ENCODE measurements at places on chromosomes 1 and 21. TPM values are rescaled to one million over a fixed set of nuclear protein-coding genes. Genes with fewer than 3 reads are reported as not detected.

Gene NSUN4
- total RNA-seq: 14.0 TPM

Gene EVI5
- total RNA-seq: 5.7 TPM

Gene FCN3
- total RNA-seq: not detected

Gene SLC16A4
- 37.3 TPM for total RNA-seq

Gene JAM2
- total RNA-seq: not detected

Gene PLK3
- 20.9 TPM for total RNA-seq

Gene TESK2
- 0.23 TPM for total RNA-seq

Gene MYBPH
- not detected for total RNA-seq

Gene CASQ2
- total RNA-seq: not detected

Gene KMO
- total RNA-seq: 1.0 TPM

Gene PRCC
- total RNA-seq: 75.7 TPM

Gene ACKR1
- not detected for total RNA-seq

Gene CLCA1
- not detected for total RNA-seq

Gene TPTE
- not detected for total RNA-seq

Gene LAMC1
- 108 TPM for total RNA-seq

Gene FCER1G
- not detected for total RNA-seq

Gene BLACAT1
- total RNA-seq: not detected

Gene AHCTF1
- total RNA-seq: 22.6 TPM

Gene LCE1C
- not detected for total RNA-seq

Gene SERTAD4
- total RNA-seq: 0.50 TPM

Gene MPZL1
- total RNA-seq: 118 TPM

Gene MPZ
- total RNA-seq: 0.43 TPM

Gene NPR1
- 1.6 TPM for total RNA-seq

Gene HOOK1
- total RNA-seq: 0.27 TPM

Gene NTMT2
- not detected for total RNA-seq

Gene NOS1AP
- total RNA-seq: 0.57 TPM

Gene SH3D21
- total RNA-seq: 2.5 TPM

Gene OLIG1
- total RNA-seq: not detected

Gene IL12RB2
- total RNA-seq: 0.12 TPM

Gene B3GALT2
- total RNA-seq: not detected

Gene MATN1
- 0.11 TPM for total RNA-seq

Gene CFAP107
- total RNA-seq: not detected

Gene RXRG
- not detected for total RNA-seq

Gene S100A1
- 0.75 TPM for total RNA-seq

Gene LCE4A
- not detected for total RNA-seq

Gene CNKSR1
- 0.15 TPM for total RNA-seq

Gene MAGI3
- total RNA-seq: 3.4 TPM

Gene GJC2
- total RNA-seq: 0.09 TPM

Gene NBPF4
- total RNA-seq: not detected

Gene ADORA3
- total RNA-seq: not detected

Gene LDLRAD1
- total RNA-seq: not detected

Gene MAP7D1
- total RNA-seq: 198 TPM

Gene ADAMTS5
- not detected for total RNA-seq

Gene SMIM1
- total RNA-seq: 1.3 TPM

Gene MAN1A2
- total RNA-seq: 7.5 TPM

Gene DYNLT4
- 0.20 TPM for total RNA-seq

Gene ITLN2
- 0.85 TPM for total RNA-seq

Gene TNFAIP8L2
- not detected for total RNA-seq

Gene MSTO1
- 42.9 TPM for total RNA-seq

Gene C1orf87
- total RNA-seq: not detected

Gene ZNF683
- total RNA-seq: not detected

Gene KCND3
- total RNA-seq: not detected

Gene ABCG1
- 2.7 TPM for total RNA-seq

Gene MYOM3
- total RNA-seq: 8.2 TPM

Gene RPAP2
- 10.7 TPM for total RNA-seq

Gene SV2A
- 0.17 TPM for total RNA-seq

Gene TTC3
- 38.4 TPM for total RNA-seq

Measured in A549 treated with Mapracorat at 1 μM for 4 hours (cell line).